SJCRH30 (cell line): ENCODE measurements at places on chromosomes 12 and 14.
A peak's percentile ranks its signal among the peaks of the same experiment; 100 is the strongest.

- DNase-seq: no peak
These were observed 364.8 kb downstream of the CACNA1C start for GRCh38 chr12:2417481-2418160.

- no peak for DNase-seq
These were observed 267.7 kb downstream of the MED13L start for GRCh38 chr12:116009805-116010204.

DNA sequence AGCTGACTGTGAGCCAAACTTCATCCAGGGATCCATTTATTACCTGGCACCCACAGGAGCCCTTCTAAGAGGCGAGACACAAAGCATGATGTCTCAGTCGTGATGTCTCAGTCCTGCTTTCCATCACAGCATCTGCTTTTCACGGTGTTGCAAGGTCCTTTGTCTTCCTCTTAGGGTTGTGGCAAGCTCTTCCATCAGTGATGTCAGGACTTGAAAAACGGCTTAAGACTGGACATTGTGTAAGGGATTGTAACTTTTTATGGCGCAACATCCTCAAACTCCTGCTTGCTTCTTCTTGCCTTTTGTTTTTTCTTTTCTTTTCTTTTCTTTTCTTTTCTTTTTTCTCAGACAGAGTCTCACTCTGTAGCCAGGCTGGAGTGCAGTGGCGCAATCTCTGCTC, 586.5 kb upstream of the TMEM132C start:
- DNase-seq: no peak

DNA sequence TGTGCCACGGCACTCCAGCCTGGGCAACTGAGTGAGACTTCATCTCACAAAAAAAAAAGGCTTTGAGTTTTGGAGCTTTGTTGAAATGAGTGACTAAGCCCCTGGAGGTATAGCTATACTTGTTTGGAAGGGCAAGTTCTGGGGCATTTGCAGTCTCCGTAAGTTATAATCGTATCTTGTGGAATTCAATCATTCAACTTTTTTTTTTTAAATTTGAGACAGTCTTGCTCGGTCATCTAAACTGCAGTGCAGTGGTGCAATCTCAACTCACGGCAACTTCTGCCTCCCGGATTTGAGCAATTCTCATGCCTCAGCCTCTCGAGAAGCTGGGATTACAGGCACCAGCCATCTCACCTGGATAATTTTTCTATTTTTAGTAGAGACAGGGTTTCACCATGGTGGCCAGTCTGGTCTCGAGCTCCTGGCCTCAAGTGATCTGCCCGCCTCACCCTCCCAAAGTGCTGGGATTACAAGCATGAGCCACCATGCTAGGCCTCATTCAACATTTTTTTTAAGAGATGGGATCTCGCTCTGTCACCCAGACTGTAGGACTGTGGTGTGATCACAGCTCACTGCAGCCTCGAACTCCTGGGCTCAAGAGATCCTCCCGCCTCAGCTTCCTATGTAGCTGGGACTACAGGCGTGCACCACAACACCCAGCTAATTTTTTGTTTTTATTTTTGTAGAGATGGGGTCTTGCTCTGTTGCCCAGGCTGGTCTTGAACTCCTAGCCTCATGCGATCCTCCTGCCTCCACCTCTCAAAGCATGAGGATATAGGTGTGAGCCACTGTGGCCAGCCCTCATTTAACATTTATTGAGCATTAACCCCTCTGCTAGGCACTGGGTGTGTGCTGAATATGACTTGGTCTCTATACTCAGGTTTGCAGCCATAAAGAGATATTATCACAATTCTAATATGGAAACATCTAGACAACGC, 133.7 kb upstream of the MAP1LC3B2 start:
- DNase-seq: no peak

- no peak for DNase-seq
These were observed 381.4 kb downstream of the APAF1 start for GRCh38 chr12:99026332-99027054.

DNA sequence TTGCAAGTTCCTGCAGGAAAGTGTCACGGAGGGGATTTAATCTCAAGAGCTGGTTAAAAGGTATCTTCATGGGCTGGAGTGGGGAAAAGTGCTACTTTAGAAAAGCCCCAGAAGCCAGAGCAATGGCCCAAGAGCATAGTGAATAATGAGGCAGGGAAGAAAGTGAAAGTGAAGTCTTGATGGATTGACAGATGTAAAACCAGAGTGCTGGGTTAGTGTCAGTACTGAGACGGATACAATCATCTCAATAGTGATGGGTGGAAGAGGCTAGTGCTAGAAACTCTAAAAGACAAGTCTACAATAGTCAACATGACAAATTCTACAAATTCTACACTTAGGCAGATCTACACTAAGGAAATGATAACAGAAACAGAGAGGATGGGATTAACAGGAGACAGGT, 68.1 kb downstream of the CIT start:
- no peak for DNase-seq

- DNase-seq: peak; percentile 84
These were observed at the start of gene CFAP73 for GRCh38 chr12:113149361-113150150. CFAP73 (plus strand) TSS chr12:113149724; CDS start chr12:113149858, 134 bp downstream.

GRCh38 chr12:132157733-132158409, 13.6 kb downstream of the NOC4L start:
- DNase-seq: no peak

- DNase-seq: no peak
These were observed 2.5 kb downstream of the RASSF3 start for GRCh38 chr12:64612843-64613242.

- no peak for DNase-seq
These were observed 173.4 kb downstream of the TSPAN9 start for GRCh38 chr12:3250576-3250975.

DNA sequence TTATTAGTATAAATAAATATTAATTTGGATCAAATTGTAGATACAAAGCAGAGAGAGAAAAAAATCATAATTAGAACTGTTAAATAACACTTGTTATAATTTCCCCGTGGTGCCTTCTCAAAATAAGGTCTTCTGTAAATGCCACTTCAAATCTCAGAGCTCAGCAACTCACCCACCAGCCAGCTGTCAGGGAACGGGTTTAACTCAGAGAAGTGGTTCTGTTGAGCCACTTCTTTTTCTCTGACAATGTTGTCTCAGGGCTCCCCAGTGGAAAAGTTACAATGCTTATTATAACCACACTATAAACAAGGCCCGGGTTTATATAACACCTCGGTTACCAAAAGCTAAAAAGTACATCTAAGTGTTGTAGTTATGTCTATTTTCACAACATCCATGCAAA, 452.6 kb downstream of the GLT1D1 start:
- DNase-seq: no peak

GRCh38 chr12:31783996-31784645, 55.3 kb upstream of the AMN1 start:
- DNase-seq: peak; percentile 12

DNA sequence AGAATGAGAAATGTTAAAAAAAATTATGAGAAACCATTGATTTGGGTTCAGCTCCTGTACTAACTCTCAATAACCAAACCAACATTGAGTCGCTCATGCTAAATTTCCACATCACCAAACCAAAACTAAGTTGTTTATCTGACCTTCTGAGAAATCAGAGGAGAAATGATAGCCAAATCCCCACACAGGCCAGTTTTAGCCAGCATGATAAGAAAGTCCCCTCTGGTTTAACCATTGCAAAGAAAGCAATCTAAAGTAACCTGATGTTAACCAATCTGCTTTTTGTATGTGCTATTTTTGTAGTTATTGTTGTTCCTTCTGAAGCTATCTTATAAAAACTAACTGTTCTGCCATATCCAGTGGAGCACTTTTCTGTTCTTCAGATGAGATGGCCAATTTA, 599.7 kb downstream of the SLC16A7 start:
- no peak for DNase-seq

DNA sequence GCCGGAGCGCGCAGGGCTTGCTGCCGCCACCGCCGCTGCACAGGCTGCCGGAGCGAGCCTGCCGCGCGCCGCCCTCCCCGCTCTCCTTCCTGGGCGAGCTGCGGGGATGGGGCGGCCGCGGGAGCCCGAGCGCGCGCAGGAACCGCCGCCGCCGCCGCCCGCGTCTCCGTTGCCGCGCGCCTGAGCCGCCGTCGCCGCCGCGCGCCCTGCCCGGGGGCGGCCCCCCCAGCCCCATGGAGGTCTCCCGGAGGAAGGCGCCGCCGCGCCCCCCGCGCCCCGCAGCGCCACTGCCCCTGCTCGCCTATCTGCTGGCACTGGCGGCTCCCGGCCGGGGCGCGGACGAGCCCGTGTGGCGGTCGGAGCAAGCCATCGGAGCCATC, 352 bp downstream of the PLXNC1 start:
- no peak for DNase-seq

GRCh38 chr14:91396959-91397815, 20.4 kb downstream of the CCDC88C start:
- no peak for DNase-seq

DNA sequence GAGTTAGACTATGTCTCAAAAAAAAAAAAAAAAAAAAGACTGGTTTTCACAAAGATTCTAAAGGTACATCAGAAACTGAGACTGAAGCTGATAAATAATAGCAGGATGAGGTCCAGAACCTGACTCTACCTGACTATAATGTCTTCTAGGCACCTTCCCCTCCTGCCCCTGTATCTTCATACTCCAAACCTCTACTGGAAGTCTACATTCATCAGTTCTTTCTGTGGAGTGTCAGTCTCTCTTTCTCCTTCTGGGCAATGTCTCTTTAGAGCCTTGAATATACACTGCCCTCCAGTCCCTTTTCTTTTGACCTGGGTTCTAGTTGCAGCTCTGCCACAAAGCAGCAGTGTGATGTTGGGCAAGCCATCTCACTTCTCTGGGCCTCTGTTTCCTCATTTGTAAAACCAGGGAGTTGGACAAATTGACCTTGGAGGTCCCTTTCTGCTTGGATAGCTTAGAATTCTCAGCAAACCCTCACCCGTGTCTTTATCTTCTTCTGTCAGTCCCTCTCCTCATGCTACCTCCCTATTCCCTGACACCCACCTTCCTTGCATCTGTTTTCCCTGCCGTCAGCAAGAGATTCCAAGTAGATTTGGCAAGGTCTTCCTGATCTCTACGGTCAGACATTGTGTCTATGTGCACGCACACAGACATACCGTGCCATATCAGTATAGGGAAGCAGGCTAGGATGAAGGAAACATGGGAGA, 4.3 kb downstream of the NFE2 start:
- no peak for DNase-seq

DNA sequence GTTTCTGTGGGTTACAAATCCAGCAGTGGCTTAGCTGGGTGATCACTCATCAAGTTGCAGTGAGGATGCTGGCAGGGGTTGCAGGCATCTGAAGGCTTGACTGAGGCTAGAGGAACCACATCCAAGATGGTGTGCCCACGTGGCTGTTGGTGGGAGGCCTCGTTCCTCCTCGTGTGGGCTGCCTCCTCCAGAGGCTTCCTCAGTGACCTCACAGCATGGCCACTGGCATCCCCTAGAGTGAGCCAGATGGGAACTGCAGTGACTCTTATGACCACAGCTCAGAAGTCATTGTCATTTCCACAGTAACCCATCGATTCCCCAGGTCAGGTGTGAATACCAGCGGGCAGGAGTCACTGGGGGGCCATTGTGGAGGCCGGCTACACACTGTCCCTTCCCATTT, 17.8 kb downstream of the AACS start:
- DNase-seq: no peak

GRCh38 chr14:81728447-81728846, 194.8 kb upstream of the SEL1L start:
- DNase-seq: no peak

DNA sequence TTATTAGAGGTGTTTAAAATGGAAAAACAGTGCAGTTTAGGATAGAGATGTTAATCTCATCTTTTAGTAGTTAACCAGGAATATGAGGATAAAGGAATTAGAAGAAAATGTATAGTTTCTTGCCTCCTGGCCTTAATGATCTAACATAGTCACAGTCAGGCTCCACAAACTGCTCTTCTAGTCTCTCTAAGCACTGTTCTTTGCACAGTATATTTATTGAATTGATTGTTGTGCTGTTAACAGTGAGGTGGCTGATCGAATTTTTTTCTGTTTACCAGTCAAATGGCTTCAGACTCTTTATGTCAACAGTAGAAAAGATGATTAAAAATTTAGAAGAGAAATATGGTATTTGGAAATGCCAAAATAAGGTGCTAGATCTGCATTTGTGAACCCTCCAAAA, 37.8 kb downstream of the ATF7IP start:
- DNase-seq: no peak

DNA sequence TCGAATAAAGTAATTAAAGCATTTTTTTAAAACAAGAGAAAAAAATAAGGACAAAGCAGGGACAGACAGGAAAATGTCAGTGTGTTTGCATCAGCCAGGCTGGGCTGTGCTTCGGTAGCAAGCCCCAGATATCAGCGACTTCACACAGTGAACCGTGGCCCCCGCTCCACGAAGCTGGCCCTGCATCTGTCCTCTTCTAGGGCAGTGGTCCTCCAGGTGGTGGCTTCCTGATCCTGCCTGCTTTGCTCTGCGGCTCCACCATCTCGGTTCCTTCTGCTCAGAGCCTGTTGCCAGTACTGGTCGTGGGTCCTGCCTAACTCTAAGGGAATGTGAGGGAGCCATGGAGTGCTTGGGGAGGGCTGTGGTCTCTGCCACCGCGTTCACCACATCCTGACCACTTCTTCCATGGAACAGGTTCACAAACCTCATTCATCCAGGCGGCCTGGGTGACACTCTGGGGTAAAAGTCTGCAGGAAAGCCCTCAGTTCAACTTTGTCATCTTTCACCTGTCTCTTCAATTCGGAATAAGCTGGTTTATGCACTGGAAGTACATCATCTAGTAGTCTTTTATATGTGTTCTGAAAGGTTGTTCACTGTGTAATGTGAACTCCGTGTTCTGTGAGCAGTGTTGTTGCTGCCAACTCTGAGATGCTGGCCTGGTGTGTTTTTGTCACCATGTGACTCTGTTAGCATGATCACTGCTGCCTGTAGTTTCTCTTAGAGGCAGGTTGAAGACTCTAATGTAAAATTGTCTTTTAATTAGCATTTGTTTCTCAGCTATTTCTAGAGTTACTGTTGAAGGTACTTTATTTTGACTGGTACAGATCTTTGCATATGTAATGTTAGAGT, 47.9 kb downstream of the ANKRD9 start:
- peak; percentile 59 for DNase-seq

- DNase-seq: no peak
These were observed 795.3 kb downstream of the VRK1 start for GRCh38 chr14:97592341-97592980.

- DNase-seq: no peak
These were observed 16.1 kb upstream of the GNG2 start for GRCh38 chr14:51844081-51844881.
